ENCODE measurements at places on chromosomes 6 and 20.
A peak's percentile ranks its signal among the peaks of the same experiment; 100 is the strongest.

GRCh38 chr20:12175538-12175937, 257.8 kb downstream of the BTBD3 start:
- no peak for DNase-seq

GRCh38 chr6:107870381-107870780, 46.3 kb upstream of the SCML4 start:
- no peak for DNase-seq

GRCh38 chr6:41155132-41155805, 1.1 kb upstream of the TREML1 start:
- DNase-seq, result no peak

GRCh38 chr20:12098421-12098820, 180.7 kb downstream of the BTBD3 start:
- DNase-seq, result no peak

GRCh38 chr20:58459058-58459750, 56.0 kb downstream of the APCDD1L start:
- DNase-seq, result no peak

GRCh38 chr20:61661025-61661424, 404.7 kb downstream of the TAF4 start:
- no peak for DNase-seq

- no peak for DNase-seq
These were observed 15.8 kb upstream of the RNF182 start for GRCh38 chr6:13908955-13909381.

- DNase-seq, result no peak
These were observed 2.1 kb upstream of the TIAM2 start for GRCh38 chr6:154993026-154993425.

DNA sequence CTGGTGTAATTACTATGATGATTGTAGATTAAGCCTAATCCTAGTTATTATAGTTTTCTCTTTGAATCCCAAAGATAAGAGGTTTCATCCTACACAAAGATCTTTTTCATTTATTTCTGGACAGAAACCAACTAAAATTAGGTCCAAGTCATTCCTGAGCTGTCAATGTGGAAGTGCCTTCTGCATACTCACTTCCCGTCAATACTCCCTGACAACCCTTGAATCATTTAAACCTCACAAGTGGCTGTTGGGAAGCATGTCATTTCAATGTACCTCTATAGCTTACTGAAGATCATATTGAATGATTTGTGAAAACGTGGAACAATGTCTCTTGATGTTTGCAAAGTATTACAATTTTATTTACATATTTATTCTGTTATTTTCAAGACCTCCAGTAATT, 274.1 kb downstream of the HACE1 start:
- no peak for DNase-seq

DNA sequence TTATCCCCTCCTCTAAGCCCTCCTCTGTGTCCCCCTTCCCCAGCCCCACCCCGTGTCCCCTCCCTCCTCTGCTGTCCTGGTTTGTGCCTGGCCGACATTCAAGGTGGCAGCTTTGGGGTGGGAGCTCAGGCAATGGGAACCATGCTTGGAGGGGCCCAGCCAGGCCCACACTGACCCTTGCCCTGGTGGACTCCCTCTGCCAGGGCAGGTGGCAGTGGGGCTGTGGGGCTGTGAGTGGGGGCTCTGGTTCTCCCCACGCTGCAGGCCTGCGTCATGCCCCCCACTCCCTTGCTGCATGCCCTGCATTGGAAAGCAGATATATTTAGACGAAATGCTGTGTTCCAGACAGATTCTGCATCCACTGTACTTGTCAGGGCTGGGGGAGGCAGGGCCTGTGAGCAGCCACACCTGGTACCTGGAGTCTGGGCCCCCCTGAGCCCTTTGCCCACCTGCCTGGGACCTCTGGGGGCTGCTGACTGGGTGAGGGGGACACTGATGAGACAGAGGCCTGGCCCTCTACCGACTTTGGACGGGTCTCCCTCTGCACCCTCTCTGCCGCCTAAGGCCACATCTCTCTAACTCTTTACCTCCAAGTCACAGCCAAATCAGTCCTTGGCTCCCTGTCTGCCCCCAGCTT, 14.2 kb downstream of the DLGAP4 start:
- no peak for DNase-seq

- no peak for DNase-seq
These were observed 61.9 kb upstream of the MBOAT1 start for GRCh38 chr6:20274137-20274536.

DNA sequence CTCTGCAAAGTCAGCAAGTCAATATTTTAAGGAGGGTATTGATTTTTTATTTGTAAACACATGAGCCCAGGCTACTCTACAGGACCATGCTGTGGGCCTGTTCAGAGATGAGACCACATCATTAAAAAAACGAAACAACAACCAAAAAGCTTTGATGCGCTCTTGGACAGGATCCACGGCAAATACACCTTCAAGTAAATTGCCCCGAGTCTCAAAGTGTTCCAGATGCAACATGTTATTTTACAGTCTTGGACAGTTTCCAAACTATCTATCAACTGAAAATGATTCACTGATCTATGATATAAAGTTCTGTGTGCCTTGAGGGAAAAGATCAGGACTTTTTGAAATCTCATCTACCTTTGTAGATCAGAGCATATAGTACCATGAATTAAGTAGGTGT, 25.8 kb upstream of the CARMIL1 start:
- no peak for DNase-seq

DNA sequence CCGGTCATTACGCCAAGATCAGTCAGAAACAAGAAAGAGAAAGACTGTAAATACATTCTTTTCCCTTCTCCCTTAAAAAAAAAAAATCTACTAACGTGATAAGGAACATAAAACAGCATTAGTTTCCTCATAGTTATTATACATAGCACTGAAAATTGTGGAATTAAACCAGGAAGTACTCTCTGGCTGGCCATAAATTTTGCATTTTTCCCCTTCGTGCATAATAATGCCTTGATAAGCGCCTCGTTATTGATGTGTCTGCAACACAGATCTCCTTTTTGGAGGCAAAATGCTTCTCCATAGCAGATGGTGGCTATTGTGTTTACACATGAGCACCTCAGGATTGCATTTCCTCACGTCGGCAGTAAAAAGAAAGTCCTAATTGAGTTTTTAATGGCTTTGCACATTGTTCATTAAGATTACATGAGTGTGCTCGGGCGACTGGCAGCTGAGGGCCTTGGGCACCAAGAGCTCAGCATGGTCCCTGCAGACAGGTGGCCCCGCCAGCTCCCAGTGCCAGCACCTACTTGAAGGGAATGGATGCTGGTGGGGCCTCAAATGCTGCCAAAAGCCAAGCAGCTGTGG, 394.5 kb downstream of the PTPRT start:
- DNase-seq, result no peak

- DNase-seq, result peak; percentile 37
These were observed 129.2 kb upstream of the PRND start for GRCh38 chr20:4592316-4593148.

DNA sequence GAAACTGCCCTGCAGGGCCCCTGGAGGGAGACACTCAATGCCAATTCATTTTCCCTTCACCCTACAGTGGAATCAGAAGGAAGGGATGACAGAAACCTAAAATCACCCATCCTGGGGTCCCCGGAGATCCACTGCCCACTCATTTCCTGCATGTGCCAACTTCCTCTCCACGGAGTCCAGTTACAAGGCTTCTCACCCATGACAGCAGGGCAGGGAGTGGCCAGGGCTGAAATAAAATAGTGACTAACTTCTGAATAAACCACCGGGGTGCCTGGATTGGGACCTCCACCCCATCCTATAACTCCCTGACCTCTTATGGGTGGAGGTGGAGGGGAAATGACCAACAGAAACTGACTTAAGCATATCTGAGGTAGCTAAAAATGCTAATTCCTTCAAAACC, 362.3 kb downstream of the MAFB start:
- DNase-seq, result no peak

DNA sequence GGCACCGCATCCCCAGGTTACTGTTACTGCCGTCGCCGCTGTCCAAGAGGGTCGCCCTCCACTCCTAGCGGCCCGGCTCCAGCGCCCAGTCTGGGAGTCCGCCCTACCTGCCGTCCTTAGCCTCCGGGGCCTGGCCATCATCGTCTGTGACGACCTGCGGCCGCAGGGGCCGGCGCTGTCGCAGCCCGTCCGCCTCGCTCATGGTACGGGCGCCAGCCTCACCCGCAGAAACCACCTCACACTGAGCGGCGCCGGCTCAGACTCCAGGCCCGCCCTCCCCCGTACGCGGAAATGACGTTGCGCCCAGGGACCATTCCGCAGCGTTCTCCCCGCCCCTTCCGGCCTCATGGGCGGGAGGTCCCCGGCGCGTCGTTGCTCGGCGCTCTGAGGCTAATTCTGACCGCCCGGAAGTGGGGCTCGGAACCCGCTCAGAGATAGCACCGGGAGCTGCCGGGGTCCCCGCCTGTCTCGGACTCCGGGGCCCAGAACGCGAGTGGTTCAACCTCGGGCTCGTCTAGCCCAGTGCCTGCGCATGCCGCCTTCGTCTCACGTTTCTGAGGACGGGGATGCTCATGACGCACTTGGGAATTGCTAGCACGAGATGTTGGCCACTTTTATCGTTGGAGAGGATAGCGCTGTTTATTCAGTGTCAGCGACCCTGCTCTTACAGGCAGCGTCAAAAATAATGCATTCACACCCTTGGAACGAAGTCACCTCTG, at the start of gene APMAP:
Gene APMAP (minus strand): TSS at position 265 of the 719 bp plus-strand sequence. CDS start 63 bp downstream, at position 202.
- peak; percentile 94 for DNase-seq

DNA sequence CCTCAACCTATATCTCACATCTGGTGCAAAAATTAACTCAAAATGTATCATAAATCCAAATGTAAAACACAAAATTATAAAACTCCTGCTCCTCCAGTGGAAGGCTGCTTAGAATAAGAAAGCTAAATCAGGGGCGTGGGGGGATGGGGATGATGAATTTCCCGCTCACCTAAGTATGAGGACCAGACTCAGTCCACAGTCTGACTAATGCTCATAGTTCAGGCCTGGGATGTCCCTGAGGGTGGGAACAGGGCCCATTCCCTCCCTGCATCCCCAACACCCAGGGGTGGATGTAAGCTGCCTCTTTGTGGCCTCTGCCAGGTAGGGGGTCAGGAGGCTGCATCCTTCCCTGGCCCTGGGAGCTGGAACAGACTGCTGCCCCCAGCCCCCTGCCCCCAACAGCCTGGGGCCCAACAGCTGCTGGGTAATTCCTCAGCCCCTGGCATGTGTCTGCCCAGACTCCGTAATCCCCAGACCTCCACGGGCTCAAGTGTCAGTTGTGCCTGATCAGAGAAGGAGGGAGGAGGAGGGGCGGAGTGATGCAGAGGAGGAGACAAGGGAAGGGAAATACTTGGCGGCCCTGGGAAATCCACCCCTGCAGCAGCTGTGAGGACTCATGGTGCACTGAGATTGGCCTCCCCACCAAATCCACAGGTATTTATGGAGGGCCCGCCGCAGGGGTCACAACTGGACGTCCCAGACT, 224.5 kb downstream of the PREX1 start:
- no peak for DNase-seq

DNA sequence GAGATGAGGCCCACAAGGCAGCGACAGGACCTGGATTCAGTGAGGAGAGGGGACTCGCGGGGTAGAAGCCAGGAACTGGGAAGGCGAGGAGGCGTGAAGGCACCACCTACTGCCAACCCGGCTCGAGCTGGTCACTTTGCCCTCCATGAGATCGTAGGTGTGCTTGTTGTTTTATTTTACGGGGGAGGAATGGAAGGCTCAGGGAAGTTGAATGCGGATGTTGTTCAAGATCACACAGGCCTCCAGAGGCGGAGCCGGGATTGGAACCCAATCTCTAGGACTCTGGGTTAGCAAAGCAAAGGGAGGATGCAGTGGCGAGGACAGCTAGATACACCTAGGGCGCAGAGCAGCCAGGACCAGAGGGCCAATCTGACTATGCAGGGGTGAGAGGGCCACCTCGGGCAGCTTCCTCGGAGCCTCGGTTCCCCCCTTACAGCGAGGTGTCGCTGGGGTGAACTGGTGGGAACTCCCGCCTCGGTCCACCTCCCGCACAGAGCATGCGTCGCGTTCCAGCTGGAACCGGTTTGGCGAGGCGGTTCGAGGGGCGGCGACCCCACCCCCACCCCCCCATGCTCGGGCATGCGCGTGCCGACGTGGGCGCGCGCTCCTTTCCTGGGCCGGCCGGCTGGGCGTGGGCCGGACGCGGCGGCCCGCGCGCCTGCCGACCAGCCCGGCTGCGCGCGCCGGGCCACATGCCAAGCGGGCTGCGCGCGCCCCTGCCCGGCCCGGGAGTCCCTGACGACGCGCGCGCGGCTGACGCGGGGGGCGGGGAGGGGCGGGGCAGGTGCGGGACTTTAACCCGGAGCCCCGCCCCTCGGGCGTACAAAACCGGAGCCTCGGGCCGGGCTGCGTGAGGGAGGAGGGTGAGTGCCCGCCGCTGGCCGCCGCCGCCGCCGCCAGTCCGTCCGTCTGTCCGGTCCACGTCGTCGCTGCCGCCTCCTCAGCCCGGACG, 80.4 kb upstream of the MYL9 start:
- DNase-seq, result peak; percentile 82

DNA sequence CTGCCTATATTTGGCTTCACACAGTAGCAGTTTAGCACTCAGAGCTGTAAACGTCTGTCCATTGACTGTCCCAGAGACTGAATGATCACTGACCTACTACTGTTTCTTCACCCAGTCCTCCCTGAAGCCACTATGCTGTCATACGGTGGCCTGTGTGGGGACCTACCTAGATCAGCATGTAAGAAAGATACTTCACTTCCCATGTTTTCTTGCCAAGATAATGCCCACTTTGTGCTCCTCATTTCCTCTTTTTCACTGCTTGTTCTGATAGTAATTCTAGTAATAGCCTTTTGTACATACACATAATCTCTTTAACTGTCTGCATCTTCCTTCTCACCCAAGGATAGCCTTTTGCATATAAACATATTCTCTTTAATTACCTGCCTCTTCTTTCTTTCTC, 109.9 kb upstream of the TIAM2 start:
- DNase-seq, result no peak

DNA sequence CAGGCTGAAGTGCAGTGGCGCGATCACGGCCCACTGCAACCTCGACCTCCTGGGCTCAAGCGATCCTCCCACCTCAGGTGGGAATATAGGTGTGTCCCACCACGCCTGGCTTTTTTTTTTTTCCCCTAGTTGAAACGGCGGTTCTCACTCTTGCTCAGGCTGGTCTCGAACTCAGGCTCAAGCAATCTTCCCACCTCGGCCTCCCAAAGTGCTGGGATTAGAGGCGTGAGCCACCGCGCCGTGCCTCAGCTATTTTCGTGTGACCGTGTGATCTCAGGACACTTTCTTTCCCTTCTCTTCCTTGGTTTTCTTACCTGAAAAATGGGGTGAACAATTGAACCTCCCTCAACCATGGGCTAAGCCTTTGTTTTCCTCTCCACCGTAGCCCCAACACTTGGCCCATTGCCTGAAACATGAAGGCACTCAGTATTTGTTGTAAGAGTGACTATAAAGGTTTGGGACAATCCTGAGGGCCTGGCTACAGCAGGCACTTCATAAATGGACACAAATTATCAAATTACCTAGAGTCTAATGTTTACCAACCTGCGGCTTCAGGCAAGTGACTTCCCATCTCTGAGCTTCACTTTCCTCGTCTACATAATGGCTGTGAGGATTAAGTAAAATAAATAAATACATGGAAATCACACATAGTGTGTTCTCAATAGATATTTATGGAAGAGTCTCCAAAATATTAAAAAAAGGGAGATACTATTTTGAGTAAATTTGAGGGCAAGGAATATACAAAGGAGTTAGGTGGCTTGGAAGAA, 31.4 kb upstream of the ID1 start:
- no peak for DNase-seq

GRCh38 chr6:89411145-89412070, 665 bp downstream of the RRAGD start:
- DNase-seq, result peak; percentile 10

All from activated CD4-positive, alpha-beta T cell treated with anti-CD3 and anti-CD28 coated beads for 1 hour (primary cell).